Activated CD8-positive, alpha-beta memory T cell treated with anti-CD3 and anti-CD28 coated beads, Interleukin-2, amount 10 ng/mL, durations not matched to agents 7 days and 5 days (primary cell): ENCODE measurements at places on chromosomes 3 and 15. TPM values are rescaled to one million over a fixed set of nuclear protein-coding genes. Genes with fewer than 3 reads are reported as not detected.

- no peak for DNase-seq
Observed at GRCh38 chr15:68589053-68589452, 10.3 kb downstream of the CORO2B start.

DNA sequence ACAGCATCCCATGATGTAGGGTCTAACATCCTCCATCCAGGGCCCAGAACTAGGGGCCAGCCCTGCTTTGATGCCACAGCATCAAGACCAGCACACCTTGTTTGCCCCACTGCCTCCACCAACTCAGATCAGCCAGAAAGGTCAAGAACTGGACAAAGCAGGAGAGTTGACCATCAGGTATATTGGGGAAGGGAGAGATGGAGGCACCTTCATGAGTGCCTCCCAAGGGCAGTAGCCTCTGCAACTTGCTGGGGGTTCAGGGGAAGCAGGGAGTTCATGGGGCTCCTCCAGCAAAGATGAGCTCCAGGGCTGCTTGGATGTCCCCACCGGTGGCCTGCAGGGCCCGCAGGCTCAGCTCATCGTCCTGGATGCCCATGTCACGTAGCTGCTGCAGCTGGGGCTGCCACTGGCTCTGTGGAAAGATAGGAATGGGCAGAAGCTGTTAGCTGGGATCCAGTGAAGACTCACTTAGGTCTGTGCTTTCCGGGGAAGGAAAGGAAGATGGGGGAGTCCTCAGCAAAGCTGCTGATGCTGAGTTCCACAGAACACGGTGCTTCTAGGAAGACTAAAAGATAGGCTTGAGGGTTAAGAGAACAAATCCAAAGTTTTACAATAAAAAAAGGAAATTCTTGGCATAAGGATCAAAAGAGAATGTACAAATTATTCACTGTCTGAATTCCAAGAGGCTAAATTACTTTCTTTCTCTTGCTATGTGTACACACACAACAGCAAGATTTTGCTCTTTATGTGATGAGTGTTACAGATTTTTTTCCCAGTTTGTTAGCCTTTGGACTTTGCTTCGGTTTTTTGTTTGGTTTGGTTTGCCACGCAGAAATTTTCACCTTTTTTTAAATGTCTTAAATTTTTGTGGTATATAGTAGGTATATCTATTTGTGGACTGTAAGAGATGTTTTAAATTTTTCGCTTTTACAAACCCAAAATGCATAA is 12.3 kb upstream of the SEMA7A start:
- DNase-seq: no peak

PTPRG gene
- not detected for total RNA-seq

- no peak for DNase-seq
Observed at GRCh38 chr3:32138545-32139104, 32.2 kb downstream of the GPD1L start.

GPR160 gene
- total RNA-seq: 6.4 TPM
